ENCODE measurements at places on chromosomes 13 and 19.

DNA sequence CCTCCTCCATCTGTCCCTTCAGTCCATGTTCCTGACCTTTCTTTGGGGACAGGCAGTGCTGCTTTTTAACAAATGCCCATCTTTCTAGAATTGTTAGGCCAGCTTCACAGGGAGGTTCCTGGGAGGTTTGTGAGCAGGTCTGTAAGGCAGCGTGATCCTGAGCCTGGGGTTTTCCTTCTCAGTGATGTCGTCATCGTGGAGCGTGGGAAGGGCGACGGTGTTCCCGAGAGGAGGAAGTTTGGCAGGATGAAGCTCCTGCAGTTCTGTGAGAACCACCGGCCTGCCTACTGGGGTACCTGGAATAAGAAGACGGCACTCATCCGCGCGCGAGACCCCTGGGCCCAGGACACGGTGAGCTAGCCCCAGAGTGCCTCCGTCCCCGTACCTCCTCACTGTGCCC is 26.8 kb downstream of the CHAF1A start:
- DNase-seq = no peak

GRCh38 chr13:109918179-109918711 is 131.9 kb upstream of the IRS2 start:
- no peak for DNase-seq

DNA sequence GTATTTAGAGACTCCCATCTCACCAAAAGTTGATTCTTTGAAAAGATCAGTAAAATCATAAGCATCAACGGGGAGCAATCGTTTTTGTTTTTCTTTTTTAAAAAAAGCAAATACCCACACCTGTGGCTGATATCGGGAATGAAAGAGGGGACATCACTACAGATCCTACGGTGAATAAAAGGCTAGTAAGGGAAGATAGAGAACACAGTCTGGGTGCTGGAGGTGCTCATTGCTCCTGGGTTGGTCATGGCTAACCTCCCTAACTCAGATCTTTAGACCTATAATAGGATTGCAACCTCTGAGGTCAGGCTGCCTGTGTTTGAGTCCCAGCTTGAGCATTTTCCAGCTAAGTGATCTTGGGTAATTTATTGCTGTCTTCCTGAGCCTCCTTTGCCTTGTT is 1.1 kb downstream of the EHD2 start:
- DNase-seq = no peak

GRCh38 chr19:35045667-35046300 is 4.3 kb downstream of the HPN start:
- DNase-seq = peak; percentile 97

- no peak for DNase-seq
Observed at GRCh38 chr13:29396446-29396845, 199.0 kb downstream of the SLC7A1 start.

DNA sequence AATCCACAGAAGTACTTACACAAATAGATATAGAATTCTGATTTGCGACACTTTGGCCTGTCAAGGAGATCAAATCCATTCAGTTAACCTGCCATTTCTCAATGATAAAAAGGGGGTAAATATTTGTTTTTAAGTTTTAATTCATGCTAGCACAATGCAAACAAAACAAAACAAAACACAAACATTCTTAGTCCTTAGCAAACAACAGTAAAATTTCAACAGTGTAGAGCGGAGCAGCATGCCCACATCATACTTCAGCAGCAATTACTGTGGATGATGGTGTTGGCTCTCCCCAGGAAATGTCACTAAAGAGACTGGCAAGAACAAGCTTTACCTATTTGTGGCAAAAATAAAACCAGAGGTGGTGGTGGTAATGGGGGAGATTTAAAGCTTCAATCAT is 625.2 kb upstream of the PCDH20 start:
- no peak for DNase-seq

GRCh38 chr13:50467156-50468110 is 376.1 kb downstream of the DLEU7 start:
- no peak for DNase-seq

- no peak for DNase-seq
Observed at GRCh38 chr19:41133260-41133659, 19.0 kb downstream of the CYP2F1 start.

DNA sequence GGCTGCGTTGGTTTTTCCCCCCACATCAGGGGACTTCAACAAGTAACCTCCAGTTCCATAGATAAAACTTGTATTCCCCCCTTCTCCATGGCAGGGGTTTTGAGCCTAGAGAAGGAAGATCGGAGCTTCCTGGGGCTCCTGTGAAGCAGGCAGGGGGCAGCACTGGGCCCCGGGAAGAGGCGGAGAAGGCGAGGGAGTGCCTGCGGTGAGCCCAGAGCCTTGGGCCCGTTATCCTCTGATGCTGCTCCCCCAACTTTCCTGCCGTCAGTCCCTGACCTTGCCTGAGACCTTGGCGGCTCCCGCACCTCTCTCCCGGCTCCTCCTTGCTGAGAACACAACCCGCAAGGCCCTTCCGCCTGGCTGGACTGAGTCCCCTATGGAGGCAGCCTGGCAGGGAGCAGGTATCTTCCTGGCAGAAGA is 2.5 kb downstream of the LIPE start:
- no peak for DNase-seq

DNA sequence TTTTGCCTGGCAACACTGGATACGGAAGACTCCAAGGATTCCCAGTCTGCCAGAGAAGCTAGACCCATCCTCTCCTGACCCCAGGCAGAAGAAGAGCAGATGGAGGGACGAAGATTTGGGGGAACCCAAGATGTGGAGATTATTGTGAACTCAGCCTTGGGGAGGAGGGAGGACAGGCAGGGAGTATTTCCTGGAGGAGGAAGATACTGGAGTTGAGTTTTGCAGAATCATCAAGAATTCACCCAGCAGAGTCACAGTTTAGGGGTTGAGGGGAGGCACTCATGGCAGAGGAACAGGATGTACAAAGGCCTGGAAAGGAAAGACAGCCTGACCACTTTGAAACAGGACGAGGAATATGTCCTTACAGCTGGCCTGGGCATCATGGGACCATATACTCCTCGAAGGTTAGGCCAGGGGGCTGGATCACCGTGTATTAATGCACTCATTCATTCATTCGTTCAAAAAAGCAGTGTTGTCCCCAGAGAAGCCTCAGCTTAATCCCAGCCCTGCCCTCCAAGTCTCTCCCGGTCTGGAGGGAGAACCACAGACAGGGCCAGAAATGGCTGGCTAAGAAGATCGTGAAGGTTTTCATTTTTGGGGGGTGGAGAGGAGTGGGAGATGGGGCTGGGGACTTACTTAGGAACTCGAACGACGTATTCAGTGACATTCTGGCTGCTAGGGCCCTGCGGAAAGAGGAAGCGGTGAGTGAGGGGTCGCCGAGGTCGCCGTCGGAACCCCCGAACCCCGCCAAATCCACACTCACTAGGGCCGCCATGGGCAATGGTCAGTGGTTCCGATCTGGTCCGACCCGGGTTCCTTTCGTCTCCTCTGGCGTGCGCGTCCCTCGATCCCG is 517 bp downstream of the GTF2F1 start:
- no peak for DNase-seq

- DNase-seq = no peak
Observed at GRCh38 chr13:104106705-104107393, 1040.6 kb upstream of the SLC10A2 start.

DNA sequence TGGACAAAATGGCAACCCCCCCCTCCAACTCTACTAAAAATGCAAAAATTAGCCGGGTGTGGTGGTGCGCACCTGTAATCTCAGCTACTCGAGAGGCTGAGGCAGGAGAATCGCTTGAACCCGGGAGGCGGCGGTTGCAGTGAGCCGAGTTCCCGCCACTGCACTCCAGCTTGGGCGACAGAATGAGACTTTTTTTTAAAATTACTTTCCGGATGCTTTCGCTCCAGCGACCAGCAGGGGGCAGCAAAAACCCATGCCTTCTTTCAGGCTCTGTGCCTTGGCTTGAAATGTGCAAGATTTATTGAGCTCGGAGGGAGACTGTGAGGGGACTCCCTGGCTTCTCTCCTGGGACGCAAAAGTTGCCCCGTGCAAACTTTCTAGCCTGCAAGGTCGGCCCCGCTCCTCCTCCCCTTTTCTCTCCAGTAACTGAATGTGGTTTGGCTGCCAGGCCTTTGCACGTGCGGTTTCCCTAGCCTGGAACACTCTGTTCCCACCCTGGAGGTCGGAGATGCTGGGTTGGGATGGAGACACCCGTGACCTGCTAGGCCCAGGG is 61.4 kb upstream of the NFIC start:
- DNase-seq = peak; percentile 69

GRCh38 chr13:92122186-92122853 is 723.9 kb downstream of the GPC5 start:
- no peak for DNase-seq

GRCh38 chr19:30385666-30386065 is 13.5 kb downstream of the ZNF536 start:
- DNase-seq = no peak

DNA sequence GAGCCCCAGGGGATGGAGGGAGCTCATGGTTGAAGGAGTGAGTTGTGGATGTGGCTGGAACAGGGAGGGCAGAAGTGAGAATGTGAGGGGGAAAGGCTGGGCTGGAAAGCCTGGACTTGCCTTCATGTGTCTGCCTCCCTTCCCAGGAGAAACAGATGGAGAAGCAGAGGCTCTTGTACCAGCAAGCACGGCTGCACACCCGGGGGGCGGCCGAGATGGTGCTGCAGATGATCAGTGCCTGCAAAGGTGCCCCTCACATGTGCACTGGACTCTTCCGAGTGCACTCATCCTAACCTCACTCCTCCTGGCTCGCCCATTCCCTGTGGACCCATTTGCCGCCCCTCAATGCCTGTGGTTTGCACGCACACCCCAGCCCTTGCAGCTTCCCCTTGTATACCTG is 83.2 kb downstream of the MAP4K1 start:
- no peak for DNase-seq

DNA sequence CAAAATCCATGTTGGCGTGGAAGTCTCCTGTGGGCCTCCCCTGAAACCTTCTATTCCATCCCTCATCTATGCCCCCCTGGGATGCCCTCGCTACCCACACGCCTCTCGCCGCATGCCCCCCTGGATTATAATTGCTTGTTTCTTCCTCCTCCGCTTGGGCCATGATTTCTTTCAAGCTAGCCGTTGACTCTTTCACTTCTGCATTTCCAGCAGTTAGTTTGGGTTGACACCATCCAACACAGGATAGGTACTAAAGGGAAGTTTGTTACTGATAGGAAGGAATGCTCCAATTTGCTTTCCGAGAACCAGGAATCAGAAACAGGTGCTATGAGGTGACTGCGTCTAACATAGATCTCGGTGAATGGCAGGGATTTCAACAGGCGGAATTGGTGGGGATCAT is 7.7 kb upstream of the SLC25A15 start:
- DNase-seq = no peak

DNA sequence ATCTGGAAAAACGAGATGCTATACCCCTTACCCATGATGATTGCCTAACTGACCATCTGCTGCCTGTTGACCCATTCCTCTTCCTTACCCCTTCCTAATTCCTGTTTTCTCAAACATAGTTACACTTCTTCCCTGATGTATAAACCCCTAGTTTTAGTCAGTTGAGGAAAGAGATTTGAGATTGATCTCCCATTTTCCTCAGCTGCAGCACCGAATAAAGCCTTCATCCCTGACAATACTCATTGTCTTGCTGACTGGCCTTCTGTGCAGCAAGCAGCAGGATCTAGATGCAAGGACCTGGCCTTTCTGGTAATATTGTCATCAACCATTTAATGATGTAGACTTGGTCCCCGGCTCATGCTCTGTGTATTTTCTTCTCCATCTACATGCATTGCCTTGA is 999 bp upstream of the ZNF264 start:
- DNase-seq = no peak

DNA sequence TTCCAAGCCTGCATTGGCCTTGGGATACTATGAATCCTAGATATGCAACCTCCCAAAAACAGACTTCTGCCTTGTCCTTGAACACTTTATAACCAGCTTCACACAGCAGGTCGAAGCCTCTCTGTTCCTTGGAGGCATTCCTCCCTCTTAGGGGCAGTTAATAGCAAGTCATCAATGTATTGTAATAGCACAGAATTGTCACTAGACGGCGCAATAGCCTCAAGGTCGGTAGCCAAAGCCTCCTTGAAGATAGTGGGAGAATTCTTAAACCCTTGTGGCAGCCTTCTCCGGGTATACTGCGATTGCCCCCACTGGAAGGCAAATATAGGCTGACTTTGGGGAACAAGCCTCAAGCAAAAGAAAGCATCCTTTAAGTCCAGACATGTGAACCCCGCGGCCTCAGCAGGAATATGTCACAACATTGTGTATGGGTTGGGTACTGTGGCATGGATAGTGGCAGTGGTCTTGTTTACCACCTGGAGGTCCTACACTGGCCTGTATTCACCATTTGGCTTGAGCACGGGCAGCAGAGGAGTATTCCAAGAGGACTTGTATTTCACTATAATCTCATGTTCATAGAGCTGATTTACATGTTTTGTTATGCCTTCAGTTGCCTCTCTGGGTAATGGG is 61.1 kb downstream of the ZNF431 start:
- DNase-seq = peak; percentile 34

- no peak for DNase-seq
Observed at GRCh38 chr19:4700693-4700970, 23.0 kb downstream of the DPP9 start.

- DNase-seq = no peak
Observed at GRCh38 chr19:53388904-53389303, 6.0 kb upstream of the ZNF765 start.

DNA sequence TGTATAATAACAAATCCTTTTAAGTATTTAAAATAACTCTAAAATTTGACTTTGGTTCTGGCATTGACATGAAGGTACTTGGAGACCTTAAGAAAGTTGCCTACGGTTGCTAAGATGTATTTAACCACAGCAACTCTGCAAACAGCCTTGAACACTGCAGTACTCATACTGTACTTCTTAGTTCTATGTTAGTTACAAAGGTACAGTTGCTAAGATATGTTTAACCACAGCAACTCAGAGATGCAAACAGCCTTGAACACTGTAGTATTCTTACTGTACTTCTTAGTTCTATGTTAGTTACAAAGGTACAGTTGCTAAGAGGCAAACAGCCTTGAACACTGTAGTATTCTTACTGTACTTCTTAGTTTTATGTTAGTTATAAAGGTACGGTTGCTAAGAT is 268.3 kb upstream of the MIR17HG start:
- no peak for DNase-seq

DNA sequence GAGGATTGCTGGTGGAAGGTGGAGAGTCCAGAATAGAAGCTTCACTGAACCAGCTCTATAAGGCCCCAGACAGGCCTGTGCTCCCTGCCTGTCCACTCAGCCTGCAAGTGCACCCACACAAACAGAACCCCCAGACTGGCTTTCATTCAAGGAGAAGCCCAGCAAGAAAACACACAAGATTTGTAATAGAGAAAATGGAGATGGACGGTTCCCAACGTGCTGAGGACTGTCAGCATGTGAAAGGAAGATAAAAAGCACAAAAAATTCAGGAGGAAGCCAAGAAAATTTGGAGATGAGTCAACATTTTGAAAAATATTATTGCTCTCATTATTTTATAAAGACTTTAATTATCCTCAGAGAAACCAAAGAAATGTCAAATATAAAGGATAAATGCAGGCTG is 218.2 kb upstream of the SLC10A2 start:
- no peak for DNase-seq

GRCh38 chr13:48539550-48539949 is 6.7 kb upstream of the RCBTB2 start:
- DNase-seq = no peak

GRCh38 chr13:42477596-42478190 is 96.3 kb upstream of the TNFSF11 start:
- DNase-seq = no peak

GRCh38 chr13:28719227-28720055 is 671 bp upstream of the SLC46A3 start:
- DNase-seq = no peak
